ENCODE measurements at places on chromosomes 12 and 14.

GRCh38 chr12:69666798-69667197 lies 32.3 kb downstream of the BEST3 start:
- DNase-seq, result no peak

DNA sequence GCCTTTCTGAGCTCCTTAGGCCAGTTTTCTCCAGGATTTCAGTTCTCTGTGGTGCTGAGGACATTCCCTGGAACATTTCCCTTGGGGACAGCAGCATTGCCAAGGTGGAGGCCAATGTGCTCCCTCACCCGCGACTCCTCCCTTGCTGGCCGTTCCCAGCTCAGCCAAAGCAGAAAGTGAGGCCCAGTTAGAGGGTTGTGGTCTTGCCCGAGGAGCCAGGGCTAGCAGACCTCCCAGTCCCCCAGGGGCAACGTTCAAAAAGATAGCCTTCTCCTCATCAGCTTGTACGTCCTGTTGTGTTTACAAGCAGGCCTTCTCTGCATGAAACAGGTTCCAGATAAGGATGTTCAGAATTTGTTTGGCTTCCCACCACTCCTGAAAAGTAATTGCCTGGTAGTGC lies 78.4 kb downstream of the SSPN start:
- DNase-seq, result no peak

DNA sequence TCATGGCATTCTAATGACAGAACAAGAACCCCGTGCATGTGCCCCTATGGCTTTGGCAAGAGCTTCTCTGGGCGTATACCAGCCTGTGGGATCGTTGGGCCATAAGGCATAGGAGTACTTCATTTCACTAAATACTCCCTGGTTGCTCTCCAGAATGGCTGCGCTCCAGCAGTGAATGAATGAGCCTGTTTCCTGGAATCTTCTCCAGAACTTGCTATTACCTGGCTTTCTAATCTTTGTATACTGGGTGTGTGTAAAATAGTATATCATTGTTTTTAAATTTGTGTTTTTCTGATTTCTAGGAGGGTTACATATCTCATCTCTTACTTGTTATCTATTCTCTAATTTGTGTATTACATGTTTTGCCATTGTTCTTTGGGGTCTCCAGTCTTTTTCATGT lies 28.6 kb upstream of the EMP1 start:
- DNase-seq, result no peak

- DNase-seq, result no peak
Observed at GRCh38 chr12:50038336-50038735, 13.0 kb upstream of the RACGAP1 start.

DNA sequence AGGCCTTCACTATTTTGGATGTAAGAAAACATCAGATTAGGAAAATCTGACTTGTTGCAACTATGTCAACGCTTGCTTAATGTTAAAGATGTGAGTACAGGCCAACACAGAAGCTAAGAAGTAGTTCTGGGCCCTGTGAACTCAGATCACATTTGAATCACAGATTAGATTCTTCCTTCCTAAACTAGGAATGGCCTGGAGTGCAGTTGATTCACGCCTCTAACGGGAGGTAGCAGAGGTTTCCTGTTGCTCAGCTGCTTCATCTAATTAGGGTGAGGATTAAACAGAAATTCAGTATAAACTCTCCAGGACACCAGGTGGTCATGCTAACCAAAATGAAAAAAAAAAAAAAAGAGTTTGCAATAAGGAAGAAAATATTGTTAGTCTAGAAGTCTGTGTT lies 314.3 kb downstream of the TRHDE start:
- peak; percentile 35 for DNase-seq

GRCh38 chr12:92844151-92844763 lies 84.8 kb downstream of the EEA1 start:
- DNase-seq, result no peak

- DNase-seq, result no peak
Observed at GRCh38 chr14:35248476-35248788, 43.8 kb upstream of the PSMA6 start.

GRCh38 chr14:73323896-73324399 lies 86.6 kb downstream of the PAPLN start:
- no peak for DNase-seq

GRCh38 chr14:104599446-104599845 lies 5.1 kb downstream of the TMEM179 start:
- DNase-seq, result no peak

DNA sequence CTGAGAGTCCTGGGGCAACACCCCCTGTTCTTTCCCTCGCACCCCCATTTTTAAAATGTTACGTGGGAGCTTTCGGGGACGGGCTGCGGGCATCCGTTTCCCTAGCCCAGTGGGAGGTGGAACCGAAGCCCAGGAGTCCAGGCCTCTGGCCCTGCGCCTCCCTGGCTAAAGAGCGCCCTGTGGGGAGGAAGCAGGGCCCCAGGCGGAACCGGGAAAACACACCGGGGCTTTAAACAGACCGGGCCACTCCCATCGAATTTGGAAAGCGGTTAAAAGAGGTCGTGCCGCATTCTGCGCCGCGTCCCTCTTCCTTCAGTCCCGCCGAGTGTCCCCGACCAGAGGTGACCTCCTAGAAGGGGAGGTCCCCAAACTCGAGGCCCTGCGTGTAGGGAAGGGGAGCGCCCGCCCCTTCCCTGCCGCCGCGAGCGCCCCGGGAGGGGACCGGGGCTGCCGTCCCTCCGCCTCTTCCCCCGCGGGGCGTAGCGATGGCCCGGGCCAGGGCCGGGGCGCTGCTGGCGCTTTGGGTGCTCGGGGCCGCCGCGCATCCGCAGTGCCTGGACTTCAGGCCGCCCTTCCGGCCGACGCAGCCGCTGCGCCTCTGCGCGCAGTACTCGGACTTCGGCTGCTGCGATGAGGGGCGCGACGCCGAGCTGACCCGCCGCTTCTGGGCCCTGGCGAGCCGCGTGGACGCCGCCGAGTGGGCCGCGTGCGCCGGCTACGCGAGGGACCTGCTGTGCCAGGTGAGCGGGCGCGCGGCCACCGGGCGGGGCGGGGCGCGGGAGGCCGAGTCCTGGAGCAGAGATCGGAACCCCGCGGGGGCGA lies at the start of gene HHIPL1:
Gene HHIPL1 (plus strand): TSS at position 407 of the 822 bp plus-strand sequence. CDS start 79 bp downstream, at position 486.
- DNase-seq, result no peak

DNA sequence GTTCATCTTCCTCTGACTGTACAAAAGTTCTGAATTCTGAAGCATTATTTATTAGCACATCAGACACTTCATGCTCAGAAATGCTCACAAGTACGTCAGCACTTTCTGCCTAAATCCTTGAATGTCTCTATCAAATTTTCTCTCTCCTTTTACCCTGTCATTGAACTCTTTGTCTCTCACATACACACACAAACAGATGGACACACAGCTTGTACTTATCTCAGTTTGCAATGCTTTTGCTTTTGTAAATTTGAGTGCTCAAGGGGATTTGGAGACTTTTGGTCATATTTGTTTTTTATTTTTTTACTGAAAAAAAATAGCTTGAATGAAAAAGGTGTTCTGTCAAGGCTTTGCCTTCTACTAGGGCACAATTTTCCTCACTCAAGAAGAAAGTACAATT lies 64.2 kb upstream of the PDZRN4 start:
- DNase-seq, result no peak

DNA sequence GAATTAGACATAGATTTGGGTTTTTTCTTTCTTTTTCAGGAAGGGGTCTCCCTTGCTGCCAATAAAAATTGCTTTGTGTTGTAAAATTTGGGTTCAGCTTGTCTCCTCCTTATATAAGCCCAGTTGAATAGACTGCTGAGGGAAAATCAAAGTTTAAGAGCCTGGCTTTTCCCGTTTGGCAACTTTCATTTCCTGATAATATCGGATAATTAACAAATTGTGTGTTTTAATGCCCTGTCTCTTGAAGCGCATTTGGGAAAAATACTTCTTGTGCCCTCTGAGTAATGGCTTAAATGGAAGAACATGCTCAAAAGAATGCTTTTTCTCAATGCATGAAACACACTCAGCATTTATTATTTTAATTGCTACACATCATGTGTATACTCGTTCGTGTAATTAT lies 198.0 kb upstream of the DCN start:
- DNase-seq, result peak; percentile 35

GRCh38 chr12:105409801-105410471 lies 79.4 kb downstream of the C12orf75 start:
- DNase-seq, result no peak

- DNase-seq, result no peak
Observed at GRCh38 chr14:103556946-103557758, 5.3 kb downstream of the BAG5 start.

DNA sequence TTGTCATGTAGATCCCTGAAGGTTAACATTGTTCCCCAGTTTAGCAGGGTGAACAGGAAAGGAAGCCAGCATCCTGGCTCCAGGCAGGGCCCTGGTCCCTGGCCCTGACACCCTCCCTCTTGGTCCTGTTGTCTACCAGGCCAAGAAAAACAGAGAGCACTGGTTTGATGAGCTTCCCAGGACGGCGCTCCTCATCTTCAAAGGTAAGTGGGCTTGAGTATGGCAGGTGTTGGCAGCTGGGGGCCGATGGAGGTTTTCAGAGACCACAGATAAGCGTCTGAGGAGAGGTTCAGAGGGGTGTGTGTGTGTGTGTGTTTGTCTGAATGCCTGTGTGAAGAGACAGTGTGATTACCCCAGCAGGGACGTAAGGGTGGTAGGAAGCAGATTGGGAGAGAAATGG lies 56.3 kb downstream of the SLC8B1 start:
- no peak for DNase-seq

- no peak for DNase-seq
Observed at GRCh38 chr12:47491516-47492305, 214.1 kb downstream of the RPAP3 start.

DNA sequence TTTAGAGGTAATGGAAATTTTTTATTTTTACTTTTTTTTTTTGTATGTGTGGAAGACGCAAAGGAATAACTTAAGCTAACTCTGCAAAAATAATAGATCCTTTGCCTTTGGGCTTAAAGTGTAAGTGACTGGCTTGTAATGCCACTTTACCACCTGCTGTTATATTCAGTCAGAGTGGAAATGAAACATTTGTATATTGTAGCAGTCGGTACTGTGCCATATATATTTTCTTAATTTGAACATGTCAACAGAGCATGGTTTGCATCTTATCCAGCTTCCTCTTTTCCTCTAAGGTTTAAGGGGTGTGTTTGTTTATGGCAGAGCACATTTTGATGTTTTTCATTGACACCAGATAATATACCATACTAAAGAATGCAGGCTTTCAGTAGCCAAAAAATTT lies 176.6 kb downstream of the TRHDE start:
- no peak for DNase-seq

- DNase-seq, result peak; percentile 32
Observed at GRCh38 chr14:20606190-20606901, 15.2 kb upstream of the RNASE12 start.

- DNase-seq, result no peak
Observed at GRCh38 chr12:125006365-125006764, 12.9 kb downstream of the BRI3BP start.

DNA sequence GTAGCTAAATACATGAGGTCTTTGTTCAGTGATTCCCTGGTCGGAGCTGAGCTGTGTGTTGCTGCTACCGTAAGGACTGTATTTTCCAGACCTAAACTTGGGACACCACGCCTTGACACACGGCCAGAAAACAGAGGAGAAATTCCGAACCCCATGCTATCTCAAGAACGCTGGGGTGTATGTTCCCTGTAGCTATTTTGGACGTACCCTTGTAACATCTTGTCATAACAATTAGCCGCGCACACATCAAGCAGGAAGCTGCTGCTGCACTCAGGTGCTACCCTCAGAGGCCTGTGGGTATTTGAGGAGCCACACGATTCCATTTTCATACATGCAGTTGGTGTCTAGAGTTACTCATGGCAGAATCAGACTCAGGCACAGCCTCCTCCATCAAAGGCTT lies 255.0 kb downstream of the TMEM132C start:
- peak; percentile 79 for DNase-seq

GRCh38 chr12:100199347-100200149 lies 1.1 kb upstream of the ACTR6 start:
- peak; percentile 57 for DNase-seq

DNA sequence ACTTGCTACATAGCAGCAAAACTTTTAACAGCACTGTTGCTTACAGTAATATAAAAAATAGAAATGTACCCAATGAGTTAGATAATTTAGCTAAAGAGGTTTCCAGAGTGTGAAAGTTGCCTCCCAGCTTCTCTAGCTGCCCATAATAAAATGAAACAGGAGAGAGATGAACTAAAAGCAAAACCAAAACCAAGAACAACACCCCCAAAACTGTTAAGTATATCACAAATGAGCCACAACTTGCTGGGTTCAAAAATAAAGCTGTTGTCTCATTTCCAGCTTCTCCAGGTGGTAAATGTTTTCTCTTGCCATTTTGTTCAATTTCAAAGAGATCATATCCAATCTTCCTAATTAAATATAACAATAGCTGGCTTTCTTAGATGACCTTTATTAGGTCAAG lies 614.0 kb downstream of the ETNK1 start:
- DNase-seq, result no peak

DNA sequence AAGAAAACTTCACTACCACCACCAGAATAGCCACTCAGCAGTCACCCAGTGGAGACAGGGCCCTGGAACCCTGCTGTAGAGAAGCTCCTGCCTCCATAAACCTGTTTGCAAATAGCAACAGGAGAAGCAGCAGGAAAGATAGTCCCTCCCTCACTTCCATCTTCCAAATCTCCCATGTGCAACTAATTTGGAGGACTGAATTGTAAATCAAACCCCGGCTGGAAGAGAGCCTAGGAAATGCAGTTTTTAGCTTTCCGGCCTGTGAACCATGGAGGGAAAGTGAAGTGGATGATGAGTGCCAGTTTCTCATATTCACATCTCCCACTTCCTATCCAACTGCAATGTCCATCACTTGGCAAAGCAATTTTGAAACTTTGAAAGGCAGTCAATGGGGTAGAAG lies 167.2 kb upstream of the FRMD6 start:
- no peak for DNase-seq

- DNase-seq, result no peak
Observed at GRCh38 chr12:124026755-124027745, 54.0 kb downstream of the ZNF664 start.

DNA sequence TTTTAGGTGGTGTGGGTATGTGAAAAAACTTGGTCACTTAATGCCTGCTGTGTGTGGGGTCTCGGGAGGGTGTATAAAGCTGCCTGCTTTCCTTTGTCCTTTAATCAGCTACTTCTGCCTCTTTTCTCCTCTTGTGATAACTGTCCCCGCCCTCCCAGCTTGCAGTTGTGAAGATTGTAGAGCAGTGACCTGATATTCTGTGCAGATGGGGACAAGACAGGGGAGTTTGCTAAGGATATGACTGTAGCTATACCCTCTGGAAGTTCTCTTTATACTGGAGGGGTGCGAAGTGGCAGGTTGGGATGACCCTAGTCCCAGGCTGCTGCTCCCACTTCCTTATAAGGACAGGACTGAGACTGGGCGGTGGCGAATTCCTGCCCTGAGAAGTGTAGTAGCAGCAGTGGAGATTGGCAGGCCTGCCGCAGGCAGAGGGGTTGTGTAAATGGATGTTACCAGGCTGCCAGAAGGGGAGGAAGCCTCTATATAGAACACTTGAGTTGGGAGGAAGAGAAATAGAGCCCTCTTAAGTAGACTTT lies 835 bp downstream of the MYL6 start:
- peak; percentile 69 for DNase-seq

GRCh38 chr12:14303661-14304155 lies 61.8 kb upstream of the ATF7IP start:
- no peak for DNase-seq

GRCh38 chr14:68679746-68680467 lies 113.0 kb downstream of the ZFP36L1 start:
- DNase-seq, result no peak

Measured in G401 (cell line).